ENCODE measurements at places on chromosomes 2 and 18. TPM values are rescaled to one million over a fixed set of nuclear protein-coding genes. Genes with fewer than 3 reads are reported as not detected.

DSG1 gene
- total RNA-seq = not detected

GRCh38 chr2:144503242-144503641 lies 16.7 kb downstream of the ZEB2 start:
- no peak overlapping the region for H3K4me3 ChIP-seq
- H3K27ac ChIP-seq = peak overlapping the region; percentile 73
- H3K4me1 ChIP-seq = peaks cover 23% of the 10 kb centered on the region

- H3K4me3 ChIP-seq = no peak overlapping the region
- H3K36me3 ChIP-seq = no peaks in the 10 kb centered on the region
- peak overlapping the region; percentile 74 for H3K27ac ChIP-seq
- peaks cover 15% of the 10 kb centered on the region for H3K4me1 ChIP-seq
Measured at GRCh38 chr18:51153659-51154371, 43.7 kb downstream of the MEX3C start.

- H3K4me1 ChIP-seq = peaks cover 20% of the 10 kb centered on the region
- no peaks in the 10 kb centered on the region for H3K36me3 ChIP-seq
- DNase-seq = no peak
- H3K4me3 ChIP-seq = no peak overlapping the region
Measured at GRCh38 chr2:236656721-236657120, 87.1 kb downstream of the ACKR3 start.

DNA sequence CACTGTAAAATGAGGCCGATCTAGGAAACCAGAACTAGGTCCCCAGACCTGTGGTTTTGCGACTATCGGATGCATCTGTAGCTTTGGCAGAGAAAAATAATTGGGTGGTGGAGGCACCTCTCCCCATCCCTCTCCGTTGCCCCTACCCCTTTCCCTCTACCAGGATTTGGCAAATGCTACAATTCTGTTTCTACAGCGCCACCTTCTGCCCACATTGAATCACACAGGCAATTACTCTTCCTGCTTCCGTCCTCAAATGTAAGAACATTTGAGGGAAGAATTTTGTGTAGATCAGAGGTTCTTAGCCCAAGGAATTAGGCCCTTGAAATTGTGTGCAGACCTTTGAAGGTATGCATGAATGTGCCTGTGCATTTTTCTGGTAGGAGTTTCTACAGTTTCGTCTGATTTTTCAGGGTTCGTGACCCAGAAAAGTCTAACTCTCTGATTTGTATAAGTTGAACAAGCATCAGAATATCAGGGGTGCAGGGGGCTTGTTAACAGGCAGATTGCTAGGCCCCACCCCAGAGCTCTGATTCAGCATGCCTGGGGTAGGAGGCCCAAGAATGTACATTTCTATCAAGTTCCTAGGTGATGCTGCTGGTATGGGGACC lies 11.2 kb downstream of the ATP6V1B1 start:
- peaks cover 21% of the 10 kb centered on the region for H3K4me1 ChIP-seq
- no peak overlapping the region for H3K27ac ChIP-seq
- no peak overlapping the region for H3K4me3 ChIP-seq

- H3K4me1 ChIP-seq = no peaks in the 10 kb centered on the region
- no peak for DNase-seq
- no peaks in the 10 kb centered on the region for H3K27me3 ChIP-seq
- no peak overlapping the region for H3K4me3 ChIP-seq
Measured at GRCh38 chr2:140506606-140507005, 1624.2 kb downstream of the LRP1B start.
